ENCODE measurements at places on chromosomes 16 and 17.

DNA sequence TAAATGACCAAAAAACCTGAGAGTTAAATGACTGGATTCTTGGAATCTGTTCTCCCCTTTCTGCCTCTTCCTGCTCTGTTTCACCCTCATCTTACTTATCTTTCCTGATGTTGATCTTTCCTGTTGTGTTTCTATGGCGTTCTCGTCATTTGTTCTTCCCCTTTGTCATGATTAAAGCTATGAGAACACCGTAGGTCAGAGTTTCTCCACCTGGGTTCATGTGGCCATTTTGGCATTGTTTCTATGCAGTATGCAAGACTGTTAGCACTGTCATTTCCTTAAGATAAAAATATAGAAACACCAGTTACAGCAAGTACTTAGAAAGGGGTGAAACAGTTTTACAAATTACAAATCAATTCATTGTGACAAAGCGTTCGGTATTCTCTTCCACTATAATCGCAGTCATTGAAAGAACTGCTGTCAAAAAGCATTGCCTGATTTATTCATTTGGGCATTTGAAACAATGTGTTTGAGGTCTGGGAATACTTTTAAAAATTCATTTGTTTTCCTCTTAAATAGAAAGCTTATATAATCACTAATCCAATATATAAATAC, 166.0 kb downstream of the PHKB start:
- peak; percentile 9 for DNase-seq

- no peak for DNase-seq
These were observed 29.3 kb downstream of the HIC1 start for GRCh38 chr17:2084036-2084765.

DNA sequence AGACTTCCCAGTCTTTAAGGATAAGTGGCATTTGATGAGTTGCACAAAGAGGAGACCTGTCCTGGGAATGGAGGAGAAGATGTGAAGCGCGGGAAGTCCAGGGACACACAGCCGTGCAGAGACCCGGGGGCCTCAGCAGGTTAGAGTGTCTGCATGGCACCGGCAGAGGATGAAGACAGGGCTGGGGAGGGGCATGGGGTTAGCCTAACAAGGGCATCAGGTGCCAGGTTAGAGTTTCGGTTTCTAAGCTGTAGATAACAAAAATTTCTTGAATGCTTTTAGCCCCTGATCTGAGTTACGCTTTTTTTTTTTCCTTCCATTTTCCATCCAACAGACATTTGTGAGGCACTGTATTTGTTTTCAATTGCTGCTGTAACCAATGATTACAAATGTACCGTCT, 594.3 kb downstream of the MAF start:
- no peak for DNase-seq

- no peak for DNase-seq
These were observed 216.6 kb upstream of the IRX3 start for GRCh38 chr16:54503011-54503855.

- DNase-seq = peak; percentile 62
These were observed 288.6 kb upstream of the ELAC2 start for GRCh38 chr17:13306310-13306962.

- DNase-seq = no peak
These were observed 115.2 kb downstream of the COPRS start for GRCh38 chr17:31743797-31744196.

GRCh38 chr17:2266865-2267228, 36.7 kb downstream of the SMG6 start:
- no peak for DNase-seq

All from left lung (tissue), 14 donors.